ENCODE measurements at places on chromosomes 12 and 14.

DNA sequence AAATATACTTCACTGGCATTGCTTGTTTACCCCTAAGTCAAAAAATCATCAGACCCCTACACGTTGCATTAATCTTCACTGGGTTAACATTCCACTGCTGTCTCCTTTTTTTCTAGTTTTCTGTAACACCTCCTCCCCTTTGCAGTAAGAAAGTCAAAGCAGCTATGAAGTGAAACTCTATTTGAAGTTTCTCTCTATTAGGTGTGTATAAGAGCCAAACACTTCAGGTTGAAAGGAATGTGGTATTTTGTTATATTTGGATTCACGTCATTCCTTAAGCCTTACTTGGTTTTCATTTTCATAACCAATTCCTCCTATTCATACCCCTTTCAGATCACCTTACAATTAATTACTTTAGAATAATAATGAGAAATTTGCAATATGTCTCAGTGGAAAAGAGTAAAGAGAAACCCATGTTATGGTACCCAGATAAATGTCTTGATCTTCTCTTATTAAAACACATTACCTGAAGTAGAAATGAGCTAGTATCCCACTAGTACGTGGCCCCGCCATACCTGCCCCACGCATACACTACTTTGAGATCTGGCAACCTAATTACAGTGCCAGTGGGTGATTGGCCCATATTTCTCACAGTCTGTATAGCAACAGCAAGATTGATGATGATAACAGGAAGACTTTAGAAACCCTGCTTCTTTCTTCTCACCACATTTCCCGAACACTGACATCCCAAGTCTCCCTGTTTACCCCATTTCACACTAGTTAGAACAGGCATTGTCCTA, 236.4 kb upstream of the RGS6 start:
- no peak for DNase-seq

GRCh38 chr12:113186033-113186365, 478 bp downstream of the RITA1 start:
- DNase-seq, result no peak

DNA sequence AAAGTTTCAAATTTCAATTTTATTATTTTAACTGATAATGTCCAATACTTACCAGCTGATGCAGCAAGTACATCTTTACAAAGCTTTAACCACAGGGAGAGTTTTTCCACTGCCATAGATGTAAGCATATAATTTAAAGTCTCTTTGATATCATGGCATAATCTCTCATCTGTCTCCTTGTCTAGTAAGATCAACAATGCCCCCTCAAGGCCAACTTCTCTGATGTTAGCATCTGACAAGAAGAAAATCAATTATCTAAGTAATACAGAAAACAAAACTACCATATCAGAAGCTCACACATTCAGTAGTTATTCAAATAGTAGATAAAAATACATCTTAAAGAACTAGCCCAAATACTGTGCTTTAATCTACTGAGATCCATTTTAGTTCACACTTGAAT, 94.2 kb downstream of the HEATR5A start:
- no peak for DNase-seq

DNA sequence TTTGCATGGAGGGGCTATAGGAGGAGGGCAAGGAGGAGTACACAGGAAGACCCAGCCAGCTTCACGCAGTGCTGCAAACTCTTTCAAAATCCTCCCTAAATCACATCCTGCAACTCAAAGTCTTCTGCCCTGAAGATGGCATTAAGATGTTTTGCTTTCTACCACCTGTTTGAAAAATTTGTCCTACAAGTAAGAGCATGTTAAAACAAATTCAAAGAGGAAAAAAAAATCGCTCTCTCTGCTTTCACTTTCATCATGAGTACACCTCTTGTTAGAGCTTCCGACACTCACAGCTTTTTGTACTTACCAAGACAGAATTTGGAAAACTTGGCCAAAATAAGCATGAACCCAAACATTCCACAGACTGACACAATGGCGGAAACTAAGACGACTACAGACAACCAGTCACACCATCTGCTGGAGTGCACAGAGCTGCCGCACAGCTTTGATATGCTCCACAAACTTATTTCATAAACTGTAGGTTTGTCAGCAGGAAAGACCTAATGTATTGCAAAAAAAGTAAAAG, 21.3 kb downstream of the GCH1 start:
- DNase-seq, result no peak

DNA sequence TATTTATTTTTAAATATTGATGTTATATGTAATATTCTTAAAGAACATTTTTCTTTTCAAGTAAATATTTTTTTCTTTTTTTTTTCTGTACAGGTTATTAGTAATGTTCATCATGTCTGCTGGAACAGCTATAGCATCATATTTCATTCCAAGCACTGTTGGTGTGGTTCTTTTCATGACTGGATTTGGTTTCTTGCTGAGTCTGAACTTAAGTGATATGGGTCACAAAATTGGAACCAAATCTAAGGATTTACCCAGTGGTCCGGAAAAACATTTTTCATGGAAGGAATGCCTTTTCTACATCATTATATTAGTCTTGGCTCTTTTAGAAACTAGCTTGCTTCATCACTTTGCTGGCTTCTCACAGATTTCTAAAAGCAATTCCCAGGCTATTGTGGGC, 23.2 kb downstream of the PCNX4 start:
- no peak for DNase-seq

- DNase-seq, result no peak
These were observed 1182.7 kb downstream of the AACS start for GRCh38 chr12:126247936-126248335.

- no peak for DNase-seq
These were observed 87.1 kb downstream of the ACACB start for GRCh38 chr12:109203480-109203879.

GRCh38 chr12:29245246-29245645, 96.2 kb downstream of the FAR2 start:
- DNase-seq, result no peak

DNA sequence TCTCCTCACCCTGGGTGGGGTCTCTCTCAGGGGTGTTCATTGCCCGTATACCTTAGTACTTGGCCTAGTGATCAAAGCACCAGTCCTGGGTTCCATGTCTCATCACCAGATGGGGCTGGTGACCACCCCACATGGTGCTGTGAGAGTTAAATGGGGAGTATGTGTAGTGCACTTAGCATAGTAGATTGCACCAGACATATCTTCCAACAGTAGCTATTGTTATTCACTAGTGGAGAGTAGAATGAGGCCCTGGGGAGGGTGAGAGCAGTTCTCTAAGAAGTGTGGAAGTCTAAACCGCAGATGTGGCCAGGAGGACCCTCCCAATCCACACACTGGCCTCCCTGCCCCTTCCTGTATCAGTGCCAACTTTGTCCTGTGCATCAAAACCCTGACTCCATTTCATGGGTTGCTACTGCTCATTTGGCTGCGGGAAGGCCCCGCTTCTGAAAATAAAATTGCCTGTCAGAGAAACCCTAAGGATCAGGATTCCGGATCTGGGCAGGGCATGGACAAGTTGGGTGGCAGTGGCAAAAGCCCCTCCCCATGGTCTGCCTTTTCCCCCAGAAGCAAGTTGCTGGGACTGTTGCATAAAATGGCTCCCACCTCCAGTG, 4.4 kb downstream of the CD9 start:
- DNase-seq, result no peak

All from NCI-H2107 (cell line).